ENCODE measurements at places on chromosomes 2 and 18.

DNA sequence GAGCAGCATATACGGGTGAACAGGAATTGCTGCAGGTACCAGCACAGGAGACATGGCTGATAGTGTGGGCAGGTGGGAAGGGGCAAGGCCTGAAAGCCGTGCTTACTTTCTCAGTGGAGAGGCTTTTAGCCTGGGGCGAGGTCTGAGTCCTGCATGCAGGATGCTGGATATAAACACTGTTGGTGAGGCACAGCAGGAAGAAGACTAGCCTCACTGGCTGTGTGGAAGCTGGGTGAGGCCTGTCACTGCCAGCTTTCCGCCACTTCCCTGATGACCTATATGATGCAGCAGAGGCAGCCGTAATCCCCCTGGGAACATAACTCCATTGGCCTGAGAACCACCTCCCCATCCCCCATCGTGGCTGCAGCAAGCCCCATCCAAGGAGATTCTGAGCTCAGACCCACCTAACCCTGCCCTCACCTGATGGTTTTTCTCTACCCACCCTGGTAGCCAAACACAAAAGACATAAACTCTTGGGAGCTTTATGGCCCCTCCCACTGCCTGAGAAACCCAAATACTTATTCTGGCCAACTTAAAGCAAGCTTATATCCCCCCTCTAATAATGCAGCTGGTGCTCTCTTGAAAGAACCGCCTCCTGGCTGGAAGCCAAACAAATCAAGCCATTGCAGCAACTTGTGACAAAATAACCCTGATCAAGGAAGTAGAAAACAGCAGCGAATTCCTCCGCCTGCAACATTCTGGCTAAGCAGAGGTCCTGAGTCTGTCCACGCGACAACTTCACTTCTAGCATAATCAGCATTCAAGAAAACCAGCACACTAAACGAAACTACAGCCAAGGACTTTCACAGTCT lies 54.6 kb upstream of the DSC1 start:
- DNase-seq: no peak

- no peak for DNase-seq
Measured at GRCh38 chr2:17933256-17933655, 54.8 kb downstream of the KCNS3 start.

DNA sequence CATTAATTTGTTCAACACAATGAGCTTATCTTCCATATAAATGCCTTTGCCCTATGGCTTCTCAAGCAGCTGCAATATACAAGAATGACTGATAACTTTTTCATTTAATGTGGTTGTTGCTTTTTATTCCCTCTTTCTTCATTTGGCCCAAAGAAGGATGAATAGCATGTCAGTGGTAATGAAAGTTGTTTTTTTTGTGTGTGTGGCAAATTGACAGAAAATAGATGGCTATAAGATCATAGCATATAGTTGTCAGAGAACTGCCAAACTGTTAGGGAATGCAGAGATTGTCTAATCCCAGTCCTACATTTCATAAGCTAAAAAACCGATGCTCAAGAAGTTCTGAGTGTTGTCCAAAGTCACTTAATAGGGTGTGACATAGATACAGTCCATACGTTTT lies 244.3 kb downstream of the ACTR3 start:
- DNase-seq: no peak

- no peak for DNase-seq
Measured at GRCh38 chr2:15084826-15085489, 452.4 kb downstream of the LRATD1 start.

DNA sequence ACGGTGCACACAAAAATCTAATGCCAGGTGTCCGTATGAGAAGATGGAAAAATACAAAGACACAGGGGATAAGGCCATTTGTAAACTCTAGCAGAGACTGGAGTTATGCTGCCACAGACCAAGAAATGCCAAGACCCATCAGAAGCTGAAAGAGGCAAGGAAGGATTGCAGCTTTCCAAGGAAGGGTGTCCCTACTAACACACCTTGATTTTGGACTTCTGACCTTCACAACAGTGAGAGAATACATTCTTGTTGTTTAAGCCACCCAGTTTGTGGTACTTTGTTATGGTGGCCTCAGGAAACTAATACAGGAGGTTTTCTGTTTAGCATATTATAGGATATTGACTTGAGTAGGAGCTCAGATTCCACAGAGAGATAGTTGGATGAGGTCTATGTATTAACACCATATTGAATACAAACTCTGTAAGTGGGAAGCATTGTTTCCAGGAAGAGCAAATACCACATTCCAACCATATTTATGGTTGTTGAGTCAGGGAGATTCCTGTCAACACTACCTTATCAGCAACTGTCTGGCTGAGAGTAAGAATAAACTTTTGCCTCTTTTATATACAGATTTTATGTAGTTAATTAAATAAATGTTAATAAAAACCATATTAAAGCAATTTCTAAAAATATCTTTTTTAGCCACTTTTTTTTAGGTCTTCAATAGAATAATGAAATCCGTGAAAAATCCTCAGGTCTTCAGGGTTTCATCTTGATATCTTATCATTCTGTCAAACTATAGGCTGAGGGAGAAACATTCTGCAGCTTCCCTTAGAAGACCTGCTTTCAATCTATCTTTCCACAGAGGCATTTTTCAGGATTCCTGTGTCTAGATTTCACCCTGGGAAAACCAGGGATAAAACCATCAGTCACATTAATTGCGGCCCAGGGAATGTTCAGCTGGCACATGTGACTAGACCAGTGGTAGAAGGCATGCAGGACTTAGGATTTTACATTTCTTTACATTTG lies 35.4 kb upstream of the HNMT start:
- DNase-seq: no peak

GRCh38 chr2:238988752-238989151 lies 140.9 kb downstream of the TWIST2 start:
- no peak for DNase-seq

- no peak for DNase-seq
Measured at GRCh38 chr2:100718065-100718629, 101.8 kb upstream of the NPAS2 start.

DNA sequence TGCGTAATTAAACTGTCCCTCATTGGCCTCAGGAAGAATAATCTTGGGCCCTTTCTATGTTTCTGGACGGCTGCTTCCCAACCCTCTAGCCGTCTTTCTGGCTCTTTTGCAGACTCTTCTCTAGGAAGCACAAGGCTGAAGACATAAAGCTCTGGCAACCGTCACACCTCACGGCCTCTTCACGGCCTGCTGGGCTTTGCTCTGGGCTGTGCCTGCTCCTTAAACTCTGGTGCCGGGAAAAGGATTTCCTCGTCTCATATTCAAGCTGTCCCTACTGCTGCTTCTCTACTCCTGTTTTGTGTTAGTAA lies 36.0 kb upstream of the WIPF1 start:
- DNase-seq: no peak

- DNase-seq: no peak
Measured at GRCh38 chr2:105912081-105912480, 167.4 kb downstream of the NCK2 start.

DNA sequence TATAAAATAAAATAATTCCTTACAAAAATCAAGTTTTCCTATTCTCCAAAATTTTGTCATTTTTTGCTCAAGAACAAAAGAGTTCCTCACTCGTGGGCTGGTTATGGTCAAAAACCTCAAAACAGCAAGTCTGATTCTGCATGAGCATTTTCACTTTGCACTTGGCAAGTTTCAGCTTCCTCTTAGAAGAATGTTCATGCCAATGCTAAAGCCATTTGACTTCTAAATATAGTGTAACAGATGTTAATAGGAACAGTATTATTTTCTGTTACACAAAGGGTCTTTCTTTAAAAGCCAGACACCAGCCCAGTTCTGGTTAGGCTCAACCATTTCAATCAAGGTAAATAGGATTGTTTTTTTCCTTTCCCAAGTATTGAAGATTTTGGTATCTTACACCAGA lies 261.3 kb upstream of the CCDC68 start:
- no peak for DNase-seq

- DNase-seq: peak; percentile 71
Measured at GRCh38 chr2:43609290-43609918, 13.6 kb upstream of the THADA start.

- no peak for DNase-seq
Measured at GRCh38 chr2:156242874-156243273, 89.6 kb downstream of the NR4A2 start.

GRCh38 chr2:226802573-226802972 lies 3.0 kb upstream of the IRS1 start:
- DNase-seq: peak; percentile 76

DNA sequence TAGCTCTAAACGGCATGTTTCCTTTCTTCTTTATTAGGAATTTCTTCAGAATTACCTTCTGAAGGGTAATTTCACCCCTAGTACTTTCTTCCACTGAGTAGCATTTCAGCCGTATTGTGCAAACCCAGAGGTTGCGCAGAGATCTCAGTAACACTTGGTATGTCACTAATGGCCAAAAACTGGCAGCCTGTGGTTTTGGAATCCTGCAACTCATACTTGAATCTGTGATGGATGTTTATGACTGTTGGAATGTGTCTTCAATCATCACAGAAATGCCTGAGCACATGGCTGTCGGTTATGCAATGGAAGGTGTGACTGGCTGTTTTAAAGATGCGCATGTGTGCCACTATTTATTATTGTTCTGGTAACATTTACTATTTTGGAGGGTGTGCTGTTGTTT lies 100.0 kb downstream of the COLEC12 start:
- DNase-seq: no peak

DNA sequence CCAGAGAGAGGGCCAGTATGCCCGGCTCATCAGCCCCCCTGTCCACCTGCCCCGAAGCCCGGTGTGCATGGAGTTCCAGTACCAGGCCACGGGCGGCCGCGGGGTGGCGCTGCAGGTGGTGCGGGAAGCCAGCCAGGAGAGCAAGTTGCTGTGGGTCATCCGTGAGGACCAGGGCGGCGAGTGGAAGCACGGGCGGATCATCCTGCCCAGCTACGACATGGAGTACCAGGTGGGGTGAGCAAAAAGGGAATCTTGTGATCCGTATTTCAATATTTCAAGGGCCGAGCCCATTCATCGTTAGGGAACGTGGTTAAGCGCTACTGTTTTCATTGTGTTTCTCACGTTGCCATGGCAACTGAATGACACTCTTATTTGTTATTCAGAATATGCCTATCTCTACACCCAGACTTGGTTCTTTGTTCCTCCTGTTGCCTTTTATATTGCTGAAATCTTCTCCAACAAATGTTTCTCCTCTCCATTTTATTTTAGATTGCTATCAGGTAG lies 81.5 kb downstream of the NRP2 start:
- no peak for DNase-seq

- DNase-seq: no peak
Measured at GRCh38 chr2:236601316-236602202, 31.9 kb downstream of the ACKR3 start.

DNA sequence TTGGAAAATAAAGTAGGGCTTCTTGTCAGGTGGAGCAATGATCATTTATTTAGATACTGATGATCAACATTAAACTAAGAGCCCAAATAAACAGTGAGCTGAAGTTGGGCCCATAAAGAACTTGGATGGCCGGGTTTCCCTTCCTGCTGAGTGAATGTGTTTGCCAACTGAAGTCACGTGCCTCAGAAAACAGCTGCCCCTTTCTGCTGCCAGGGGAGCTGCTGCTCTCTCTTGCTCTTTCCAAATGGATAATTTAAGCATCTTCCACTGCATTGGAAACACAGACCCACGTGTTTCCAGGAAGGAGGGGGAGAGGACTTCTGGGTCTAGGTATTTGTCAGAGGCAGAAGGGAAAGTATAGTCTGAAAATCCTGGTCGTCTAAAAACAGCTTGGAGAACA lies 22.9 kb upstream of the NCKAP5 start:
- peak; percentile 69 for DNase-seq

GRCh38 chr2:73705091-73705490 lies 32.1 kb downstream of the TPRKB start:
- DNase-seq: no peak

- peak; percentile 11 for DNase-seq
Measured at GRCh38 chr2:211722928-211723327, 815.7 kb downstream of the ERBB4 start.

Measured in NCI-H2081 (cell line).